ENCODE measurements at places on chromosomes 7 and 10. TPM values are rescaled to one million over a fixed set of nuclear protein-coding genes. Genes with fewer than 3 reads are reported as not detected.

GRCh38 chr7:111763221-111763801 lies 201.0 kb upstream of the IMMP2L start:
- DNase-seq = peak; percentile 52

HSPA14 gene
- 38.7 TPM for total RNA-seq

GSTO2 gene
- 2.3 TPM for total RNA-seq

DNA sequence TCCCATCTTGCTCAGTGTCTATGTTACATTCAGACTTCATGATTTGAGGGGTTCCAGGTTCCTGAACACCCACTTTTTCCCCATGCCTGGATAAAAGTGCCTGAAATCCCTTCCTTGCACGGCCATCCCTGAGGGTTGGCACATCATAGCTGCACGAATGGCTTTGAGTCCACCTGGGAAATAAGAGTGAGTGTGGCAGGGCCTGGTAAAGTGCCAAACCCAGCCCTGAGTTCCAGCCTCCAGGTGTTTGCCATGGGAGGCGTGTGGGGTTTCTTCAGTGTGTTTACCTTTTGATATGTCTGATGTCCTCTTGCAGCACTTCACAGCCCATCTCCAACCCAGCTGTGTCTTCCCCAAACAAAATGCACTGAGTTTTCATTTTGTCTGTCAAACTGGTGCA lies 145.7 kb downstream of the PAXIP1 start:
- no peak for DNase-seq

PPP1R9A gene
- under 0.01 TPM for total RNA-seq

GRCh38 chr7:108196004-108196403 lies 65.8 kb upstream of the LAMB4 start:
- DNase-seq = peak; percentile 55

DNA sequence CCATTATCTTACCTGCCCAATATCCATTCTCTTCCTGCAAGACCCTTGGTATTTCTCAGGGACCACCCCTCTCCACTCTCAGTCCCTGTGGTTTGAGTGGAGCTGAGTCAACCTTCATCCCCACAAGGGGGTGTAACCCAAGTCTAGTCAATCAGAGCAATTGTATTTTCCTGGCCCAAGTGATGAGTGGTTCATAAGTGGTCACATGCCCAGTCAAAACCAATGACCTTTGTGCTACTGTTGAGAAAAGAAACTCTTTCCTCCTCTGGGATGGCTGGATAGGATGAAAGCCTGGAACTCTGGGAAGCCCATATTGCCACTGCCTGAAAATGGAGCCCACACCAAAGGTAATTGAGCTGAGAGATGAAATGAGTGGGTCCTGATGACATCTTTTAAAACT lies 93.6 kb downstream of the SNX10 start:
- peak; percentile 34 for DNase-seq
